ENCODE measurements at places on chromosomes 4 and X.

DNA sequence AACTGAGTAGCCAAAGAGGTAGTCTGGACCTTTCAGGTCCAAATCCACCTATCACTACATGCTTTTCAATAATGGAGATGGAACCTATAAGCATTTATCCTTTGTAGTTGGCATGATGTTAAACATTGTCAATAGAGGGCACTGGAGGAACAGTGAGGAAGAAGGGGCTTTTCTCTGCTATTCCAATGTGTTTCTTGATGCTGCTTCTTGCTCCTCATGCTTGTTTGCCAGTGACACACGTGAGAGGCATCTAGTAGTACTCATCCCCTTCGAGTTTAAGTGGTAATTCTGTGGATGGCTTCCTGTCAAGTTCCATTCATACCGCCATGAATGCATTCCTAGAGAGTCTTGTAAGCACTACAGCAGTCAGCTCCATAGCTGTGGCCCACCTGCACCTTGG, 84.0 kb downstream of the NAA11 start:
- DNase-seq, result no peak

GRCh38 chr4:98638661-98639060, 19.8 kb downstream of the TSPAN5 start:
- no peak for DNase-seq

DNA sequence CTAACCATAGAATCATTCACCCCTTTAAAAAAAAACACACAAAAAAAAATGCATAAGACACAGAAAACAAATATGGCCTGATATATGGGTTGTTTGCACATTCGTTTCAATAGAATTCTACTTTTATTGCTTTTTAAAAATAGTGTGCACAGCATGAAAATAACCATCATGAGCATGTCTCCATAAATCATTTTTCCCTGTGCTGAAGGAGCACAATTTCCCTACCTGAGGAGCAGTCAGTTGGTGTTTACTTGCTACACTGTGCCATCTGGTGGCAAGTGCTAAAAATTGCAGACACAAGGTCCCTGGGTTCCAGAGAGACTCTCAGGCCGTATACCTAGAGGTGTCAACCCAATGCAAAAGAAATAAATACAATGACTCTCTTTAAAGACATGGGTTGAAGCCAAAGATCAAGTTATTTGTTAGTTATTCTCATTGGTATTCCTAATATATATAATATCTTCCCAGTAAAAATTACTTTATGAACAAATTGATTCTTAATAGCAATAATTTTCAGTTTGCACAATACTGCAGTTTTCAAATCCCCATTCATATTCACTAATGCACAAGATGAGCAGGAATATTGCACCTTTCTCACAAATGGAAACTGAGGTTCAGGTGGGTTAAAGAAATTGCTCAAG, 551.4 kb downstream of the IQCM start:
- no peak for DNase-seq

DNA sequence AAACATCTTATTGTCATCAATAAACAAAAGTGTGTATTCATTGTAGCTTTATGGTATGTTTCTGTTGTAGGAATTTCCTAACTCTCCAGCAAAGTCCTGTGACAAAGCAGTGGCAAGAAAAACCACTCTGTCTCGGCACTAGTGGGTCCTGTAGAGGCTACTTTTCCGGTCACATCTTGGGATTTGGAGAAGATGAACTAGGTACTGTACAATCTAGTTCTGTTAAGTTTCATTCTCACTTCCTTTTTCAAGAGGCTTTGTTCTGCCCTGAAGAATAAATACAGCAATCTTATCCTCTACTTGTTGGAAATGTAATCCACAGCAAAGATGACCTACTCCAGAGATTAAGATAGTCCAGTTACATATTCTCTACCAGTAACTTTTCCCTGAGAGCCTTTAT, 69.3 kb downstream of the HHIP start:
- DNase-seq, result no peak

- no peak for DNase-seq
Observed at GRCh38 chr4:139027776-139028175, 12.2 kb downstream of the NOCT start.

- DNase-seq, result no peak
Observed at GRCh38 chr4:145909773-145910172, 28.9 kb downstream of the ZNF827 start.

GRCh38 chrX:2691543-2692220, 587 bp downstream of the CD99 start:
- no peak for DNase-seq

DNA sequence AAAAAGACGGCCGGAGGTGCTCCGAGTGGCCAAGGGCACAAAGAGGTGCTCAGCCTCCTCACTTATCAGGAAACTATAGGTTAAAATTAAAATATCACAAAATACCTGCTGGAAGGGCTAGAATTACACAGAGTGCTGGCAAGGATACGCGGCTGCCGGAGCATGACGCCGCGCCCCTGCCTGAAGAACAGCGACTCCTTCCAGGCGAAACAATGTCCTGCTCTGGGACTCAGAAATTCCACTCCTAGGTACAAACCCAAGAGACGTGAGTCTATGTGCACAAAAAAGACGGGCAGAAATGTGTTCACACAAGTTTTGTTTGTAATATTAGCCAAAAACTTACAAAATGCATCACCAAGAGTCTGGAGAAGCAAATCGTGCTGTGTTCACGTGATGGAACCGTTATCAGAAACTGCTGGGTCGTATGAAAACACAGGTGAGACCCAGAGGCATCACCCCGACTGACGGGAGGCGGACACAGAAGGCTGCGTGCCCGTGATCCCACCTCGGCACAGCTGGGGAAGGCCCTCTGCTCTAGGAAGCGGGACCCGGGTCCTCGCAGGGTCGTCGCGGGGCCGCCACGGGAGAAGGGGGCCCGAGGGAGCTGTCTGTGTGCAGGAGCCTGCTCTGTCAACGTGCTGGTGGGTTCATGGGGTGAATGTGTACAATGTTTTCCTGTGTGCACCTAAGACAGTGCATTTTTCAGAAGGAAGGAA, 27.6 kb downstream of the CTBP1 start:
- DNase-seq, result no peak

GRCh38 chr4:34412233-34412632, 1832.1 kb downstream of the ARAP2 start:
- no peak for DNase-seq

DNA sequence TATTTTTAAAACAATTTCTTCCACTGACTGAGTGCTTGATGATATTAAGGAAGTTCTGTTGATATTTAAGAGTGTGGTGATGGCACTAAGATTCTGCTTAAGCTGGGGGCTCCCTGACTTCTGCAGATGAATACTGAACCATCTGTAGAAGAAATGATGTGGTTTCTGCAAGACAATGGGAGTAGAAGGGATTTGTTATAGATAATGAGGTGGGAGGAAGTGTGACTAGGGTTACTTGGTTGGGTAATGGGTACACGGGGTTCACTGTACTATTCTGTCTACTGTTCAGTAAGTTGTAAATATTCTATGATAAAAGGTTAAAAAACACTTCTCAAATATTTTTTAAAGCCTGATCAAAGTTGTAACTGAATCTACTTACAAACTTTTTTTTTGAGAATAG, 60.9 kb upstream of the TXK start:
- no peak for DNase-seq

- DNase-seq, result no peak
Observed at GRCh38 chrX:45001048-45001447, 128.1 kb downstream of the KDM6A start.

- DNase-seq, result no peak
Observed at GRCh38 chr4:76641351-76641750, 206.3 kb downstream of the SHROOM3 start.

GRCh38 chrX:153523269-153523668, 5.8 kb downstream of the ATP2B3 start:
- no peak for DNase-seq

- DNase-seq, result no peak
Observed at GRCh38 chrX:39645178-39645895, 452.4 kb downstream of the BCOR start.

- no peak for DNase-seq
Observed at GRCh38 chrX:727738-728621, 97.4 kb downstream of the SHOX start.

DNA sequence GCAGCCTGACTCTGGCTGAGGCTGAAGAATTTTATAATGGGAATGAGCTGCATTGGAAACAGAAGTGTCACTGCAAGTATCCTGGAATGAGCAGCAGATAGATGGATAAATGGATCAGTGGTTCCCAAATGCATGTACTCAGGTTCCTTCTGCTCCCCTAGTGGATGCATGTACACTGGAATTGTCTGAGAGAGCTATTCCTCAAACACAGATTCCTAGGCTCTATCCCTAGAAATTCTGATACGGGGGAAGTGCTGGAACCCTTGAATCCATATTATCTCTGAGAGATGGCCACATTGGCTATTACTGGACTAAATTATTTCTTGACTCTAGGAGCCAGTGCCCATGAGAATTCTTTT, 64.8 kb downstream of the TMEM131L start:
- DNase-seq, result no peak

- no peak for DNase-seq
Observed at GRCh38 chr4:124902001-124902515, 189.5 kb upstream of the ANKRD50 start.

- no peak for DNase-seq
Observed at GRCh38 chrX:103734125-103734760, 23.5 kb downstream of the TMEM31 start.

- no peak for DNase-seq
Observed at GRCh38 chrX:15359701-15360100, 24.4 kb upstream of the PIGA start.

GRCh38 chr4:6549445-6549844, 25.5 kb upstream of the MAN2B2 start:
- no peak for DNase-seq

DNA sequence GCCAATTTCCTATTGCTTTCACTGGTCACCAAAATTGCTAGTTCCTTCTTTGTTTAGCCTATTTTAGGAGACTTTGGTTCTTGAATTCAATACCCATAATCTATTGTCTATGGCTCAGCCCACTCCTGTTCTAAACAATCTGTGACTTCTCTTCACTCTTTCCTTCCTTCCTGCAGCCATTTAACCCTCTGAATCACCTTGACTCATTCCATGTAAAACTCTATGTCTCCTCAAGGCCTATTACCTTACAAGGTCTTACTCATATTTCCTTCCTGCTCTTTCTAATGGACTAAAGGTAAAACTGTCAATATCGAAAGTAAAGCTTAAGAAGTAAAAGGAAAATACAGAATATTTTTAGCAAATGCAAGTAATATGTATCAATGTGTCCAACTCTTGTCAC, 301.6 kb downstream of the ARHGAP24 start:
- no peak for DNase-seq

DNA sequence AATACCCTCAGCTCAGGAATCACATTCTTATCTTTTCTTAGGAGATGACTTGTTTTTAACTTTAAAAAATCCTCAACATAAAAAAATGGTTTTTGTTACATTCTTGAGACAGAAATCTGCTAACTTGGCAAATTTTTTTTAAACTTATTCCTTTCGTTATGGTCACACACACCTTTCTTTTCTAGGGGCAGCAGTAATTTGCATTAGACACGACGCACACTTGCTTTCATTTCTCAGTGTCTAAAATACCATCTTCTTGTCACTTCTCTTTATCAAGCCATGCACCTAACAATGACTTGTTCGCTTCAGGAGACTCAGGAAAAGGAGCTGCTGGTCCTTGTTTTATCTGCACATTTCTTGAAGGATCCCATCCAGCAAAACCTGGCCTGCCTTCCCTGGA, 112.6 kb upstream of the TBL1X start:
- DNase-seq, result no peak

GRCh38 chr4:25861280-25861950, 1.4 kb downstream of the SEL1L3 start:
- DNase-seq, result no peak

DNA sequence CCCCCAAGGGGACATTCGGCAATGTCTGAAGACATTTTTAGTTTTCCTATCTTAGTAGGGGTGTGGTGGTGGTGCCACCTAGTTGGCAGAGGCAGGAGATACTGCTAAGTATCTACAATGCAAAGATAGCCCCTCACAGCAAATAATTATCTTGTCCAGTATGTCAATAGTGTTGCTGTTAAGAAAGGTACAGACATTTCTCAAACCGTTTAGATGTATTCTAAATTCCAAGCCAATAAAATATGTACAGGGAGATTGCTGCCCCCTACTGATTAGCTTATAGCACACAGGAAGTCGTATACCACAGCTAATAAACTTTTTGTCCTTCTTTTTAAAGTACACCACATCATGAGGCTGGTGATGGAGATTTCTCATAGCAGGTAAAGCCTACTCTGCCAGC, 260.5 kb downstream of the TMA16 start:
- no peak for DNase-seq

DNA sequence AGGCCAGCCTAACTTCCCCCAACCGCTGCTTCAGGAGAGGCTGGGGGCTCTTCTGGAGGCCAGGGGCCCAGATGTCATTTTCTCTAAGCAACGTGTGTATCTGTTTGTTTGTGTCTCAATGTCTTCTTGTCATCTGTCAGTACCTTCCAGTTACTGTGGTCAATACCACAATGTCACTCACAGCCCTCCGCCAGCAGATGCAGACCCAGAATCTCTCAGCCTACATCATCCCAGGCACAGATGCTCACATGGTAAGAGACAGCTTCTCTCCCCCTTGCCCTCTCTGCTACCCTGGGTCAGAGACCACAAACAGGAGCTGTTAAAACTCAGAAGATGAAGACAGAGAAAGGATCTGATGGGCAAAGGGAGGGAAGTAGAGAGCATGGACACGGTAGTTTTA, 5.0 kb downstream of the XPNPEP2 start:
- no peak for DNase-seq

- no peak for DNase-seq
Observed at GRCh38 chrX:108527724-108528123, 88.1 kb downstream of the COL4A5 start.

All from stimulated activated CD8-positive, alpha-beta memory T cell treated with anti-CD3 and anti-CD28 coated beads, Interleukin-15, amount 100 ng/mL, for 1 hour (primary cell).